AG08395 (cell line): ENCODE measurements at places on chromosomes 2 and 18.

GRCh38 chr2:119517433-119517832, 6.8 kb downstream of the SCTR start:
- DNase-seq, result peak; percentile 71

DNA sequence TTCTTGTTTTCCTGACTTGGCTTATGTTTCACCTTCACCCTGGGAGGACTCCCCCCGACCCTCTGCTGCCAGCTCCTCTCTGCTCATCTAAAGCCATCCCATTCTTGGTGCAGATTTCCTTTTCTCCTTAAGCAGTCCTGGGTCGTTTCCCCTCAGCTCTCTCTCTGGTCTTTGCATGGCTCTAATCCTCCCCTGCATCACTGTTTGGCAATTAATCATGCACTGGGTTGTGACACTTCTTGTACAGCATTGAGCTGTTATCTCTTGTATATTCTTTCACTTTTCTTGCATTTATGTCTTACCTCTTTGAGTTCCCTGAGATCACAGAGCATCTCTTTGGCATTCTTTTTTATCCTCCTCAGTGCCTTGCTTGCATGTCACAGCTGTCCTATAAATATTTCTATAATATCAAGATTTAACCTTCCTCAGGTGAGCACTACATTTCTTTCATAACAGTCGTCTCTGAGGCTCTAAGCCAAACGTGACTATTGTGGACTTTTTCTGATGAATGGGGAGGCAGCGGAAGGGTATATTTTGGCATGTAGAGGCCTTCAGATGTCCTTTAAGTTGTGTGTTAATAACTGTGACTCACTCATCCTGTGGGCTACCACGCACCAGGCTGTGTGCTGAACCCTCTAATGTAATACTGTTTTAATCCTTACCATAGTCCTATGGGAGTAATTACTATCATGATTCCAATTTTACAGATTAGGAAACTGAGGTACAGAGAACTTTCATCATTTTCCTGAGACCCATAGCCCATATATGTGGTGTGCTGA, 507.5 kb downstream of the SLC4A3 start:
- DNase-seq, result no peak

GRCh38 chr2:96025194-96025492, 9.6 kb downstream of the GPAT2 start:
- no peak for DNase-seq

DNA sequence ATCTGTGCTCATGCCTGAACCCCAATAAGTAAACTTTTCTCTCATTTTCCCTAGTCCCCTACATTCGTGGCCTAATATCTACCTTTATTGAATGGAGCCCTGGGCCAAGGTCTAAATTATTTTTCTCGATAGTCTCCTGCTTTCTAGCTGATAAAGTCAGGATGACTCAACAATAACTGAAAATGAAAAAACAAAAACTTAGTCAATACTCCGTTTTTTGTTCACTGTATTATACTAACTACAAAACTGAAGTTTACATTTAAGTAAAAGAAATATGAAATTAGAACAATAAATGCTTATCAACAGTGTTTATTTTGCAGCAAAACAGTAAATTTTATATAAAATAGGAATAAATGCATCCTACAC, 32.2 kb downstream of the AOX1 start:
- no peak for DNase-seq

- DNase-seq, result no peak
These were observed 73.7 kb downstream of the CDK15 start for GRCh38 chr2:201879996-201880395.

GRCh38 chr2:128439031-128439790, 120.5 kb upstream of the HS6ST1 start:
- no peak for DNase-seq

- no peak for DNase-seq
These were observed 250.5 kb upstream of the SKOR2 start for GRCh38 chr18:47501946-47502345.

GRCh38 chr2:108978709-108979111, 10.3 kb downstream of the EDAR start:
- no peak for DNase-seq

DNA sequence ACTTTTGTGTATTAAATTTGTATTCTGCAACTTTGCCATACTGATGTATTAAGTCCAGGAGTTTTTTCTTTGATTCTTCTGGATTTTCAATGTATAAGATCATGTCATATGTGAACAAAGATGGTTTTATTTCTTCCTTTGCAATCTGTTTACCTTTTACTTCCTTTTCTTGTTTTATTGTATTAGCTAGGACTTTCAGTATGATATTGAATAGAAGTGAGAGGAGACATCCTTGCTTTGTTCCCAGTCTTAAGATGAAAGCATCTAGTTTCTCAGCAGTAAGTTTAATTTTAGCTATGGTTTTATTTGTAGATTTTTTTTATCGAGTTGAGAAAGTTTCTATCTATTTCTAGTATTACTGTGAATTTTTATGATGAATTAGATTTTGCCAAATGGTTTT, 25.5 kb downstream of the VRK2 start:
- no peak for DNase-seq

DNA sequence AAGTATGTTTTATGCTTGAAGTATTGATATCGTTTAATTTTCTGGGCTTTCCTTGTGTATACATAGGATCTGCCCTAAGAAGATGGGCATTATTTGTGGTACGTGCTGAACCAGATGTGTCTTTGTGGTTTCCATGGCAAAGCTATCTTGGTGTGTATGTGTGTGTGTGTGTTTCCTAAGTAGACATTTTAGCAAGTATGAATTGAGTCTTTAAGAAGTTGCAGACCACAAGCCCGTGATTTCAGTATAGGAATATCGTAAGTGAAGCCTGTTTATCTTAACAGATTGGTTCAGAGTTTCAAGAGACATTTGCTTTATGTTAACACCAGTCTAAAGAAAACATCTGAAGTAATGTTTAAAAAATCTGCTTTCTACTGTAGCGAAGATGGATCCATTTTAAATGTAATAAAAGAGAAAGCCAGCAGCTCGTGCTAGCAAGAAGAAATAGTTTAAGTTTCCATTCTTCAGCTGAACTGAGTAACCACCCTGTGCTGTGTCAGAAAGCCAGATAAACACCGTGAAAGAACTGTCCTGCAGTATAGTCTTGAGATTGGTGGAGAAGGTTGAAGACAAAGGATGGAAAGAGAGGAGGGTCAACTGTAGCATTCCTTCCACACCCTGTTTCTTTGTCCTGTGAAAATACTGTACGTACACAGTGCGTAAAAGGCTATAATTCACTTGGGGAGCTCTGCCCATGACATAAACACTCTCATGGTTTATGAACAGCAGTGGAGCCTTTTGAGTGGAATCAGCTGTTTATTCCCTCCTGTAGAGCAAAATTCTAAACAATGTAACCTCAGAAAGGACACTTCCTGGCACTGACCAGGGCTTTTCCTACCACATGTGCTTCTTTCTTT, 91.9 kb upstream of the FOSL2 start:
- DNase-seq, result peak; percentile 54

DNA sequence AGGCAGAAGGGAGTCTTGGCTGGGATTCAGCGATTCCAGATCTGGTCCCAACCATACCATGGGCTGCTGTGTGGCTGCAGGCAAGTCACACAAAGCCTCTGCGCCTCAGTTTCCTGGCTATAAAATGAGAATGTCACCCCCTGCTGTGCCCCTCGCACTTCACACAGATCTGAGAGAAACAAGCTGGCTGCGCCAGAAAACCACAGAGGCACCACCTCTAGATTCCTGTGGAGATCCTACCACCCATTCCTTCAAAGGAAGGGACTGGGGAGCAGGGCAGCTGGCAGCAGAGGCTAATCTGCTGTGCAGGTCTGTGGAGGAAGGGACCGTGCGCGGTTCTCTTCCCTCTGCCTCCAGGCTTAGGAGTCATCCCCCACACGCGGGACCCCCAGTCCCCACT, 19.8 kb downstream of the NEURL3 start:
- no peak for DNase-seq

DNA sequence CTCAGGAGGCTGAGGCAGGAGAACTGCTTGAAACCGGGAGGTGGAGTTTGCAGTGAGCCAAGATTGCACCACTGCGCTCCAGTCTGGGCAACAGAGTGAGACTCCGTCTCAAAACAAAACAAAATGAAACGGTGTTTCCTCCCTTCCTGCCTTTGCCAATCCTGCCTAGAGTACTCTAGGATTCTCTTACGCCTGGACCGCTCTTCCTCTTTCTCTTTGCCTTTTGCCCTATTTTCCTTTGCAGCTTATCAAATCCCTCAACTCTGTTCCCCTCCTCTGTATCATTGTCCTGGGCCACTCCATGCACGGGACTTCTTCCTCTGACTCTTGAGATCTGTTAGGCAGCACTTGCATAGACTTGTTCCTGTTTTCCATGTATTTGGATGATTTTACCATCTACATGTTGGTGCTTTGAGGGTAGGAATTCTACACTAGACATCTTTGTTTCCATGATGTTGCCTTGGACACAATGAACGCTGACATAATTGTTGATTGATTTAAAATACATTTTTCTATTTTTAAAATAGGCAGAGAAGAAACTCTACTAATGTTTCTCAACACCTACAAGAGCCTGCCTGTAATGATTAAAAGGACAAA, 24.8 kb upstream of the ACYP2 start:
- DNase-seq, result no peak

DNA sequence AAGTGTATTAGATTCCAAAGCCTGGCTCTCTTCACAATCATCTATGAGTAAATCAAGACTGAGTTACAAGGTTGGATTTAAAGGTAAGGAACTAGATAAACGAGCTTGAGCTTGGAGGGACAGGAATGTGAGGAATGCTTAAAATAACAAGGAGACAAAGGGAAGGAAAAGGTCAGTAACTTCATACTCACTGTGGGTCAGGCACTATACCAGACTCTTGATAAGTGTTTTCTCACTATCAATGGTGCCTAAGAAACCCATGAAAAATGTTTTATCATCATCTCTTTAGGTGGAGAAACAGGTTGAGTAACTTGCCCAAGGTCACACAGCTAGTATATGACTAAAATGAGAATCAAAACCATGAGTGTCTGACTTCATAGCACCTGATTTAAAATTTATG, 212.1 kb downstream of the CDH2 start:
- no peak for DNase-seq

DNA sequence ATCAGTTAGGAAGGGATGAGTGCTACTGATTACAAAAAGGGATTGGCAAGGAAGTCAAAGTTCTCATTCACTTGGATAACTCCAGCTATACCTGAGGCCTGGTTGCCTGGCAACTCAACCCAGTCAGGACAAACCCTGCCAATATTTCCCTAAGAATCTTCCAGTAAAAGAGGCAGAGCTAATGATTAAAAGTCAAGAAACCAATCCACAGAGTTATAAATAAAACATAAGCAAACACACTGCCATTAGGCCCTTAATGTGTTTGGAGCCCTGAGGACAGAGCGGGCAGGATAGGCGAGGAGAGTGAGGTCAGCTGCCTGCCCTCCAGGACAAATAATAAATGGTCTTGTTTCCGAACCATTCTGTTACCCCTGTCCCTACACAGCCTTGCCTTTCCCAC, 215.6 kb upstream of the NABP1 start:
- DNase-seq, result no peak

DNA sequence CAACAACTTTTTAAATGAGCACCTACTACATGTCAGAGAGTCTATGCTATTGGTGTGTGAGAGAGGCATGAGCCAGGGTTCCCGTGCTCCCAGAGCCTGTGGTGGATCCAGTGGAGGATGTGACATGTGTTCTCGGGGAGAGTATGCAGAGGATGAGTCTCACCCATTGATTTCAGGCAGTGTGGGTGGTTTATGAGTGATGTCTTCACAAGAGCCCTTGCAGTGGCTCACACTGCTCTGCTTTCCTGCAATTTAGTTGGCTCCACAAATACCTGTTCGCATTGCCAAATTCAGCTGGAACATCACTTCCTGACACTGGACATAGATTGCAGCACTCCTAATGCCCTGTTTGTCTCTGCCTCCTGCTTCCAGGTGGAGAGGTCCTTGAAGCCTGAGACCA, 243.6 kb upstream of the CXCR4 start:
- DNase-seq, result no peak

DNA sequence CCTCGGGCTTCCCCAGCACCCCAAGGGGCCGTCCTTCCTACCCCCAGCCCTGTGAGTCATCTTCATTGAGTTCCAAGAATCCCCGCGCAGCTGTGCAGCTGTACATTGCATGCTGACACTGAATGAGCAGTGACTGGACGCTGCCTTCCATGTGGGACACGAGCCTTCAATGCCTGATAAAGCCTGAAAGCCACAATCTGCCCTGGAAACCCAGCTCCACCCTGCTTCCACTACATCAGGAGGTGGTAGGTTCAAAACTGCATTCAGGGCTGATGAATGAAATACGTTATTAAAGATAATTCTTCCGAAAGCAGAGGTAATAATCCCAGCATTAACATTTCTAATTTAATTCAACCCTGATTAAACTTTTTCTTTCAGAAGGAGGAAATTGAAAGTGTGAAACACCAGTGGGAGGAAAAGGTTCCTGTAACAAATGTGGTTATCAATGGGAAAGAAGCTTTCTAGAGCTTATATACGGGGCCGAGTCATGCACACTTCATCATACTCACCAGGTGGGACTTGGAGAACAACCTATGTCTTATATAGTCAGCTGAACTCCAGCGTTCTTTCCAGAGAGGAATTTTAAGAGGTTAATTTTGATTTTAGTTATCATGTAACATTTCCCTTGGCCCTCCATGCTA, 360.1 kb downstream of the LPIN1 start:
- DNase-seq, result peak; percentile 97

DNA sequence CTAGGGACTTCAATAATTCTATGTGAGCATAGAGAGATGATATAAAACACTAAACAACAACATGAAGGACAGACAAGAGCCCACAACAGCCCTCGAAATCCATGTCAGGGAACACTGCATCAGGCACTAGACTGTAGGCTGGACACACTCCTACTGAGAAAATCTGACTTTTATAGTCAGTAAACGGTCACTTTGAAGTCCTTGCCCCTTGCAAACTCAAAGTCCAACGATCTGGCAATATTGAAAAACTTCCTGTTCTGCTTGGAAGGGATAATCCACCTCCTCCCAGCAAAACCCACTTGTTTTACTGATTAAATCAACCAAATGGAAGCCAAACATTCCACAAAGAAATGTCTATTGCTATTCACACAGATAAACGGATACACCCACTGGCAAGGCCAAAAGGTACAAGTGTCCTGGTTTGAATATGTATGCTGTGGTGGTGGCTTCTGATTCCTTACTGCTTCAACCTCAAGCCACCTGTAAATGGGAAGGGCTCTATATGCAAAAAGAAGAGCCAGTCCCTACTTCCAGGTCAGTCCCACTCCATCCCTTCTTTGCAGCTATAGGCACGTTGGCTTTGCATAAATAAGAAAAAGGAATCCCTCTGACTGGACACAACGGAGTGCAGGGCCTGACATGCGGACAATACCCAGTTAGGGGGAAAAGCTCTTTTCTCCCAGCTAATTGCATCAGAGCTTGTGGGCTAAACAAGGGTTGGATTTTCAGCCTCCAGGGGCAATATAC, 56.6 kb downstream of the STK39 start:
- no peak for DNase-seq

DNA sequence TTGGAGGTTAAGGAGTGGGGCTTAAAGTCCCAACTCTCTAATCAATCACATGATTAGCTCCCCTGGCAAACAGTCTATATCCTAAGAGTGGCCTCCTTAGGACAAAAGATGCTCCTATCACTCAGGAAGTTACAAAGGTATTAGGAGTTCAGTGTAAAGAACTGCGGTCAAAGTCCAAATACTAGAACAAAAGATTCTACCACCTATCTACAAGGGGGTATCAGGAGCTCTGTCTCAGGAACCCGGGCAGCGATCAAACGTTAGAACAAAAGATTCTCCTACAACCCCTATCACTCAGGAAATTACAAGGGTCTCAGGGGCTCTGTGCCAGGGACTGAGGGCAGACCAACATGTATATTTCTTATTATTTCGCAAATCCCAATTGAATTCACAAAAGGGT, 58.0 kb downstream of the DTNB start:
- no peak for DNase-seq
